Heart left ventricle (tissue), 16 donors: ENCODE measurements at places on chromosomes 3 and 15. TPM values are rescaled to one million over a fixed set of nuclear protein-coding genes. Genes with fewer than 3 reads are reported as not detected.

Gene KLHL40
- 5.6 TPM for total RNA-seq

Gene ARHGAP11A
- 1.9 TPM for total RNA-seq

Gene SRP14
- total RNA-seq = 237 TPM

Gene ILDR1
- total RNA-seq = 0.18 TPM

Gene GLDN
- 9.4 TPM for total RNA-seq

- DNase-seq = no peak
These were observed 792 bp downstream of the TPRA1 start for GRCh38 chr3:127589600-127590281.

DNA sequence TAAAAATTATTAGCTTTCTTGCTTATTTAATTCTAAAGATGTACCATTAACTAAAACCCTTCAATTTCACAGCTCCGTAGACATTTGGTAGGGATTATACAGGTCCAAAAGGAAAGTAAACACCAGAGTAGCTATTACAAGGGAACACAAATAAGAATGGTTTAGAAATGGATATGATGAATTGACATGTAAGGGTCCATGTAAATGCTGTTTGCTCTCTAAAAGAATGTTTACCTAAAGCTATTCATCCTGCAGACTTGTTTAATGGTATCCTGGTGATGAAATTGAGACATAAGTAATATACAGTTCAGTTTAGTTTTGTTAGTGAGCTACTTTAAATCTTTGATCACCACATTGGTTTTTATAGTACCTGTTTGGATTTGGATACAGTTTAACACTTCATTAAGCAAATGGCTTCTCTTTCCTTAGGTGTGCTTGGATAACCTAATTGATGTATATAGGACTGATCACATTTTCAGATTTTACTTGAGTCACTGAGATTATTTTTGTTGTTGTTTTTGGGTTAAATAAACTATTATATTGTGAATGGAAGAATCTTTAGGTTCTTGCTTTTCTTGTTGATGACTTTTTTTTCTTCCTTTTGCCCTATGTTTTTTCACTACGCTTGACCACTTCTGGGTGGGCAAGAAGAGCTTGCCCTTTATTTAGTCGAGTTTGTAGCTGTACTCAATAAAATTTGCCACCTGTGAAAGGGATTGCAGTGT lies 115.4 kb downstream of the TCF12 start:
- no peak for DNase-seq

GRCh38 chr3:188707381-188708288 lies 464.1 kb upstream of the TPRG1 start:
- DNase-seq = no peak

- DNase-seq = no peak
These were observed 1078.2 kb downstream of the ZPLD1 start for GRCh38 chr3:103513003-103513402.
